ENCODE measurements at places on chromosomes 5 and 9.

DNA sequence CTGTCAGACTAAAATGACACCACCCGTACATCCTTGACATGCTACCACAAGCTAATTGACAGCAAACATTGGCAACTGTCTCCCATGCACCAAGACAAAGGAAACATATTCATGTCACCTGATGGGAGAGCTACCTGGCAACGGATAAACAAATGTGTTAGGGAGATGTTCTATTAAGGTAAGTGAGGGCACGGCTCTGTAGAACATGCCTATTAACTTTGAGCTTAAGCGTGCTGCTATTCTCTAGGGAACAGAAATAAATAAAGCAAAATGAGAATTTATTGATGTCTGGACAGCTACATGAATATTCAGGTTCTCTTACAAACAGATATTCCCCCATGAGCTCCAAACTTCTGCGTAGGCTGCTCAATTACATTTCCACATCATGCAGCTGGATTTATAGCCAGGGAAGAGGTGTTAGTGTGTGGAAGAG lies 361.4 kb upstream of the RFX3 start:
- no peak for DNase-seq

DNA sequence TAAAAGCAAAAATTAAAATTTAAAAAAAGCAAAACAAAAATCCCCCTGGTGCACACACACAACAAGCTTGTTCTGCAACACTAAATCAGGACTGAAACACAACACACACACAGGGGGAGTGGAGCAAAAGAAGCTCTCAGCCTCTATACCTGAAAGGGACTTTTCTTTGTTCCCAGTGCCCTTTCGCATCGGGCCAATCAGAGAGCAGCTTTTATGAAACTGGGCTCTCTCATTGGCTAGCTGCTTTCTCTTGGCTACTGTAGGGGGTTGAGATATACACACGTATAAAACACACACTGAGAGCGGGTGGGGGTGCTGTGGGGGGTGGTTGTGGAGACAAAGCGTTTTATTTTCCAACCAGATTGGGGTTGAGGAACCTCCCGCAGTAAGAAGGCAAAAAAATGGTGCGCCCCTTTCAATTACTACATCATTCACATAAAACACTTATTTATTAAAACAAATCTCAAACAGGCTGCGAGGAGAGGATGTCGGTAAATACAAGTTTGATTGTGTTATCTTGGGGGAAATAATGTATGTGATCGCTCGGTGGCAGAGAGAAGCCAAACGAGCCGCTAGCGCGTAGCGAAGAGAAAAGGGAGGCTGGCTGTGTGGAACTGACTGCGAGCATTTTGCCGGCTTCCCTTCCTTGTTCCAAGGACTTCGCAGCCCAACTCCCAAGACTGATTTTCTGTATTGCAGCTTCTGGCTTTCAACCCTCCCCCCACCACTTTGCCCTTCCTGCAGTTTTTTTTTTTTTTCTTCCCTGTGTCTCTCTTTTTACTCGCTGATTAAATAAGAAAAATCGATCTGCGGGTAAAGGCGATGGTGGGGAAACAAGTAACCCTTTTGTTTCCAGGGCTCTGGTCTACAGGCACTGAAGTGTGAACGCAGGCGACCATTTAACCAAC lies 2.5 kb upstream of the ZNF608 start:
- DNase-seq = peak; percentile 91

GRCh38 chr5:135846311-135846710 lies 11.8 kb downstream of the SLC25A48 start:
- DNase-seq = no peak

DNA sequence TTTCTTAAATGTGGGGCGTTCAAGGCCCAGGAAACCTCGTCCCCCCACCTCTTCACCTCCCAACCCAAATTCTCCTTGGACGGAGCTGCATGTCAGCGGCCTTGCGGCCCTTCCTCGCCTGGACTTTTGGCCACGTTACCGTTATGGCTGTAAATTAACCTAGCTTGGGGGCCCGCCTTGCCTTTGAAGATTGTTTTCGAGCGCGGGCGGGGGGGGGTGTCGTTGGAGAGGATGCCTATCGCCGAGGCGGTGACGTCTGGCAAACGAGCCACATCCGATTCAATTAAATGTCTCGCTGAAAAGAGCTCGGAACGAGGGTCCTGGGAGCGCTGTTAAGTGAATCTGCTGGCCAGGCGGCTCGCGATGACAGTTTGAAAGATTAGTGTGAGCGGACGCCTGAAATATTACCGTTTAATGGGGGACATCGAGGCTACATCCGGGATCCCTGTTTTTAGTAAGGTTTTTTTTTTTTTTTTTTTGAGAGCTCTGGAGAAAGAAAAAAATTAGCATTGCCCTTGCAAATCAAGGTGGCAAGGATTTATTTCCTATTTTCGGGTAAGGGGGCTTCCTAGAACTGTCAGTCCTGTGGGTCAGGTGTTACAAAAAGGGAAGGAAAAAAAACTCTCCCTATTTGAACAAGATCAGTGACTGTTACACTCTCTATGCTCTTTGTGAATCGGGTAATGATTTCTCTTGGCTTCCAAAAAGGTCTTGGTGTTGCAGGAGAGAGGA lies 2.3 kb upstream of the NKX2-5 start:
- no peak for DNase-seq

DNA sequence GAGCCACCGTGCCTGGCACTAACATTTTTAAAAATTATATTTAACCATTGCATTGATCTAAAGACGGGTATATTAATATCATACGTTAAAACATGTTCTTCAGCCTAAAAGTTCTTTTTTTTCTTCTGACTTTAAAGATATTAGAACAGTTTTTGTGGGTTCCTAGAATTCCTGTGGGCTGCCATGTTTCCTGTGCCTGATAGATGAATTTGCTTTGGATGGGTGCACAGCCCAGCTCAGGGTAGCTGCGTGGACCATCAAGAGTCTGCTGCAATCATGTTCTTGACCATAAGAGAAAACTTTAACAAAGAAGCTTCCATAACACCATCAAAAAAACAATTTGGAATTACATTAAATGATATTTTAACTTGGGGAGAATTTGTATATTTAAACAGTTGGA lies 2.4 kb upstream of the LAMC3 start:
- DNase-seq = no peak

- DNase-seq = no peak
Observed at GRCh38 chr9:133493428-133493827, 14.5 kb upstream of the SLC2A6 start.

- DNase-seq = peak; percentile 13
Observed at GRCh38 chr9:83219924-83220438, 157.0 kb upstream of the RASEF start.

- DNase-seq = peak; percentile 62
Observed at GRCh38 chr5:14816374-14816998, 55.1 kb downstream of the ANKH start.

- no peak for DNase-seq
Observed at GRCh38 chr5:124030043-124030491, 518.1 kb downstream of the CSNK1G3 start.

DNA sequence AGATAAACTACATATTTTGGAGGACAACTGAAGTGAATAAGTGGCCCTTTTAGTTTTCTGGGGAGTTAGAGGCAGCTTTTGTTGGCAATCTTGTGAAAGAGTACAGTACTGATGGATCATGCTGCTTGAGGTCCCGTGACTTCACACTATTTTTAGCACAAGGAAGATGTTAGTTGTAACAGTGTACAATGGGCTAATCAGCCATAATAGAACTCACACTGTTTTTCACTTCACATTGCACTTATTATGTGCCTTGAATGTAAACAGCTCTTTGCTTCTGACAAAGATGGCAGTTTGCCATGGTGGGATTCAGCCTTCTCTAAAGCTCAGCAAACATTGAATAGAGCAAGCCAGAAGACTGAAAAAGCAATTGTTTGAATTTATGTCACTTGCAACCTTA lies 176.7 kb upstream of the ZNF608 start:
- DNase-seq = no peak

DNA sequence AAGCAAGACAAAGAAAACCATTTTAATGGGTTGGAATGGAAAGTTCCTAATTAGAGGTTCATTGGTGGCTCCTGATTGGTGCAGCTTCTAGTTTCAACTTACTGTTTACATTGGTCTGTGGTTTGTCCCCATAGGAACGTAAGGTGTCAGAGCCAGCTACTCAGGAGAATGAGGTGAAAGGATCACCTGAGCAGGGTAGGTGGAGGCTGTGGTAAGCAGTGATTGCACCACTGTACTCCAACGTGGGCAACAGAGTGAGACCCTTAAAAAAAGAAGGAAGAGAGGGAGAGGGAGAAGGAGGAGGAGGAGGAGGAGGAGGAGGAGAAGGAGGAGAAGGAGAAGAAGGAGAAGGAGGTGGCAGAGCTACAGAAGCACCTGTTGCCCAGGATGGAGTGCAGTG lies 30.4 kb downstream of the KCNIP1 start:
- DNase-seq = no peak

- no peak for DNase-seq
Observed at GRCh38 chr5:91119217-91119616, 263.9 kb downstream of the ARRDC3 start.

GRCh38 chr5:175380701-175381100 lies 63.3 kb downstream of the DRD1 start:
- DNase-seq = no peak

DNA sequence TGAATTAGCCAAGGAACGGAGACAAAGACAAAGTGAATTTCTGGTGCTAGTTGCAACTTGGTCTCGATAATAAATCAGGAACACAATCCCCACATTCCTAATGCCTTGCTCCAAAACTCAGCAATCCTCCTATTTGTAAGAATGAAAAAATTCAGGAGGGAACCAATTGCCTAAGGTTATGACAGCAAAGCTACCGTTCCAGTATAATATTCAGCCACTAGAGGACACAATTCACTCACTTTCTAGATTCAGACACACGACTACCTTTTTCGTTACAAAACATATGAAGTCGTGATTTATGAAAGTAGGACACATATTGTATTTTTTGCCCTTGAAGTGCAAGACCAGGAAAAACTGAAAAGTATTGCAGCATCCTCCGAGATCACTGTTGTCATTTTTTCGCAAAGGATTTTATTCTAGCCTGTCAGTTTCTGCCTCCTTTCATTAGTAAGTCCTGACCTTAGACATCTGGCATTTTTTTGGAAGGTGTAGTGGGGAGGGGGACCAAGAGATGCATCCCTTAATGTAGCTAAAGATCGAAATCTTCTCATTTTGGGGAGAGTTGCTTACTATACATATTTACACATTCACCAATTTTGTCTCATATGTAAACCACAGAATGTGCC lies 133.1 kb downstream of the DOCK8 start:
- peak; percentile 44 for DNase-seq

DNA sequence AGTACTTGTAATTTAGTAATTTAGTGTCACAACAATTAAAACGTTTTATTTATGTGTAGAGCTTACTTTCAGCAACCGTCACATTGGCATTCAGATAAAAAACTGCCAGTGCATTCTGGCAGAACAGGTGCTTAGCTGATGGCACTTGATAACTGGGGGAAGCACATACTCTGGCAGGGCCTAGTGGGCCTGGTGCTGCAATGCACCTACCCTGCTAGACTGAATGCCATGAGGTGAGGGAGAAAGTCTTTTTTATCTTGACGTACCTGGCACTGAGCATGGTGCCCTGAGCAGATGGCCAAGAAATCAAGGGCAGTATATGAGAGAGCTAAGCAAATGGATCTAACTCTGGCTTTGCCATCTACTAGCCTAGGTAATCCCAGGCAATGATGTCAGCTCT lies 280.6 kb upstream of the EFNA5 start:
- no peak for DNase-seq

GRCh38 chr5:35668794-35669193 lies 51.1 kb downstream of the SPEF2 start:
- DNase-seq = no peak

DNA sequence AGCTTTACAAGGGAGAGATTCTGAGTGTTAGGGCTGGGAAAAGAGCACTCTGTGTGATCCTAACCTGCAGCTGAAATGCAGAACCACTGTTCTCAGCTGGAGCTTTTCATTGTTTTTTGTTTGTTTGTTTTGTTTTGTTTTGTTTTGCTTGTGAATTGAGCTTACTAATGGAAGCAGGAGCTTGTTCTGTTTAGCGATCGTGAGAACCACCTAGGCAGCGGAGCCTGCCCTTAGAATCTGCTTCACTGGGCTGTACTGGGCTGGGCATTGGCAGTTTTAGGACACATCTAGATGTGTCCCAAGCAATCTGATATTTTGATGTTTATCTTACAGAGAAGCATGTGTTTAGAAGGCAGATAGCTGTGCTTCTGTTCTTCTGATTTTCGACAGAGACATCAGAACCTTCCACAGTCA lies 14.3 kb downstream of the SYK start:
- DNase-seq = no peak

DNA sequence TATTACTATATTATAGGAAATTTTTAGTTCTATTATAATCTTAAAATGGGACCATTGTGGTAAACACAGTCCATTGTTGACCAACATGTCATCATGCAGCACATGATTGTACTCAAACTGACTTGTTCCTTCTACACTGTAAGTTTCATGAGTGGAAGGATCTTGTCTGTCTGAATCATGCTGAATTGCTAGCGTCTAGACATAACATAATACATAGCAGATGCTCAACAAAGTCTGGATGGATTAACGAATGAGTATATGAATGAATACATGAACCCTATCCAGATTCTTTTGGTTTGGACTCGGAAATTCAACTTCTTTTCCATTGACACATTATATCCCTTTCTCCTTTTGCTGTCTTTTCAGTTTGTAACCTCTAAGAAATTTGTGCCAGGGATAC lies 429.2 kb upstream of the SGCD start:
- DNase-seq = no peak

GRCh38 chr9:117555964-117556629 lies 141.2 kb upstream of the ASTN2 start:
- peak; percentile 18 for DNase-seq

DNA sequence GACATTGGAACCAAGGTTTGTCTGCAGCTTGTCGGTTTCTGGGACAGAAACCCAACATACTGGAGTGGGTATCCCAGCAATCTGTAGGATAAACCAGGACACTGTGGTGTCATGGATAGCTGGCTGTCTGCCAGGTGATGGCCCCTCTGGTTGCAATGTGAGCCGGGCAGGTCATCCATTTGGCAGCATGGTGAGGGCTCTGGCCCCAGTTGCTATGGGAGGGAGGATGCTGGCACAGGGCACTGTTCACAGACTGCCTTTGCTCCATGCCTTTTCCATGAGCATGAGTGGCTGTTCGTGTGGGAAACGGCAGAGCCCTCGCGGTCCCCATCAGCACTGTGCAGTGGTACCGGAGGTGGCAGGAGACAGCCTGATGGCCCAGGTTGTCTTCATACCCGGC lies 6.4 kb downstream of the S1PR3 start:
- no peak for DNase-seq

DNA sequence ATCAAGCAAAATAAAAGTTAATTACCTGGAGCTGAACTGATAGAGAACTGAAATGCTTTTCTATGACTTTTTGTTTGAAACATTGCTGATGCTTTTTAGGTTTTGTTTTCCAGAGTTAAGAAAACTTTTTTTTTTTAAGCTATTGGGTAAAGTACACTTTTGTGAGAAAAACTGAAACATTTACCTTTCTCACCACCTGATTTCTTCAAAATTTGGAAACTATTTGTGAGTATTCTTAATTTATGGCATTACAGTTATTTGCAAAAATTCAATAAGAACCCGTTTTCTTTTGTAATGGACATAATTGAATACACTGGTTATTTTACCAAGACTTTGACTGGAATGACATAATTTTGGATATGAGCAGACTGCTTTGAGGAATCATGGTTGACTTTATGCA lies 6.6 kb downstream of the C9orf153 start:
- no peak for DNase-seq

- DNase-seq = no peak
Observed at GRCh38 chr9:87618226-87618625, 107.7 kb upstream of the CTSL start.

GRCh38 chr9:130662099-130662969 lies 2.1 kb upstream of the PRDM12 start:
- DNase-seq = no peak

All from A172 (cell line).